ENCODE measurements at places on chromosomes 16 and 17.

- peak; percentile 83 for DNase-seq
Observed at GRCh38 chr17:73191443-73192205, 1.2 kb upstream of the COG1 start.

- DNase-seq, result no peak
Observed at GRCh38 chr16:3042376-3042775, 4.0 kb upstream of the MMP25 start.

- DNase-seq, result no peak
Observed at GRCh38 chr16:79887541-79888540, 287.3 kb upstream of the MAF start.

DNA sequence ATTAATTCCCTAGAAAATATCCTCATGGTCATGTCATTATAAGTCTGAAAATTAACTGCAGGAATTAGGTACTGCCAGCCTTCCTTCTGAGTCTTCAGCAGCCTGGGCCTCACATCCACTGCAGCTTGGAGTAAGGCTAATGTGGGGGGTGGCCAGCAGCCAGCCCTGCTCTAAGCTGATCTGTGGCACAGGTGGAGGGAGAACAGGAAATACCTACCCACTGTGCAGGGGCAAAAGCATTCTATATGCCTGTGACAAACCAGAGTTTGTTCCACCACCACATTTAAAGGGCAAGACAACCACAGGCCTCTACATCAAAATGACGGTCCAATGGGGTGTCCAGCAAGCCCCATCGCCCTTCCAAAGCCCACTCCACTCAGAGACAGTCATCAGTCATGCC lies 9.4 kb downstream of the NPRL3 start:
- DNase-seq, result no peak

DNA sequence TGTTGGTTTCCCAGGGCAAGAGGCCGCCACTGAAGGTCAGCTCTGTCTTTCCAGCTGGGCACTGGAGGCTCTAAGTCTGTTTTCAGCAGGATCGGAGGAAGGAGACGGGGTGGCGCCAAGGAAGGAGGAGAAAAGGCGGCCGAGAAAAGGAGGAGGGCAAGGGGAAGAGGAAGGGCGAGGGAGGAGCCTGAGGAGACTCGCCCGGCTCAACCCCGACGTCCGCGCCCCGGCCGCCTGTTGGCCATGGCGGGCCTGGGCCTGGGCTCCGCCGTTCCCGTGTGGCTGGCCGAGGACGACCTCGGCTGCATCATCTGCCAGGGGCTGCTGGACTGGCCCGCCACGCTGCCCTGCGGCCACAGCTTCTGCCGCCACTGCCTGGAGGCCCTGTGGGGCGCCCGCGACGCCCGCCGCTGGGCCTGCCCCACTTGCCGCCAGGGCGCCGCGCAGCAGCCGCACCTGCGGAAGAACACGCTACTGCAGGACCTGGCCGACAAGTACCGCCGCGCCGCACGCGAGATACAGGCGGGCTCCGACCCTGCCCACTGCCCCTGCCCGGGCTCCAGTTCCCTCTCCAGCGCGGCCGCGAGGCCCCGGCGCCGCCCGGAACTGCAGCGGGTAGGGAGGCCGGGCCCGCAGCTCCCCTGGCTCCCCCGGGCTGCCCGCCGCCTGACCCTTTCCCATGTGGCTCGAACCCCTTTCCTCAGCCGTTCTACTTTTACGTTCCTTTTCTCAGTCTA lies at the start of gene RNF135:
TSS of gene RNF135 (plus strand) at position 209 of the 737 bp plus-strand sequence. CDS start at position 244, 35 bp downstream.
- DNase-seq, result peak; percentile 90

DNA sequence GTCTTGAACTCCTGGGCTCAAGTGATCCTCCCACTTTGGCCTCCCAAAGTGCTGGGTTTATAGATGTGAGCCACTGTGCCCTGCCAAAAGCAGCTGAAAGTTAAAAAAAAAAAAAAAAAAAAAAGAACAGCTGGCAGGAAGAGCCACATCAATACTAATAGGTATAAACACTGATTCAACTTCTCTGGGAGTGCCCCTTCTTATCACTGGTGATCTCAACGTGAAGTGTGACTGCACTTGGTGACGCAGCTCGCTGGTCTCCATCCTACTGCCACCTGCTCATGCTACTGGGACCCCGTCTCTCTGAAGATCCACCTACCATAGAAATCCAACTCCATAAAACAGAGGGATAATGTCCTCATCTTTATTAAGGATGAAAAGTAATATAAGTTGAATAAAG lies 40.8 kb downstream of the RNF157 start:
- no peak for DNase-seq

GRCh38 chr16:72739577-72739976 lies 308.4 kb downstream of the ZFHX3 start:
- DNase-seq, result no peak

GRCh38 chr17:5055543-5055942 lies 20.3 kb upstream of the SLC52A1 start:
- DNase-seq, result peak; percentile 46

DNA sequence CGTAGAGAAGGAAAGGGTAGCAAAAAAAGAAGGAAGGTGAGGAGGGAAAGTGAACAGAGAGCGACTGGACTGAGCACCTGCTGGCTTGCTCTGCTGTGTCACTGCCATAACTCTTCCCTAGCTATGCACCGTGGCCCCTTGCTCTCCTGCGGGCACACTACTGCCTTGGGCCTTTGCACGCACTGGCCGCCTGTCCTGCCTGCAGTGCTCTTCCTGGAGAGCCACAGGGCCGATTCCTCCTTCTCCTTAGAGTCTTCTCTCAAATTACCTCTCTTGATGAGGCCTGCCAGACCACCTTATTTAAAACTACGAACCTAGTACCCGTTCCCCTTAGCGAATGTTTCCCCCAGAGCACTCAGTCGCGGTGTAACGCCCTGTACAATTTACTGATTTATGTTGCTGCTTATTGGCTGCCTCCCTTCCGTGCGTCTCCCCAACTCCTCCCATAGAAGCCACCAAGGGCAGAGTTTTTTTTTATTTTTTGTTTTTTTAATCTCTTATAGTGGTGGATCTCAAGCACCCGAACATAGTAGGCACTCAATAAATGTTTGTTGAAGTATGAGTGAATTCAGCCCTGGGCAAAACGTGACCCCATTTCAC lies 70.3 kb downstream of the RAI1 start:
- no peak for DNase-seq

- no peak for DNase-seq
Observed at GRCh38 chr17:79292501-79292900, 217.9 kb downstream of the ENGASE start.

DNA sequence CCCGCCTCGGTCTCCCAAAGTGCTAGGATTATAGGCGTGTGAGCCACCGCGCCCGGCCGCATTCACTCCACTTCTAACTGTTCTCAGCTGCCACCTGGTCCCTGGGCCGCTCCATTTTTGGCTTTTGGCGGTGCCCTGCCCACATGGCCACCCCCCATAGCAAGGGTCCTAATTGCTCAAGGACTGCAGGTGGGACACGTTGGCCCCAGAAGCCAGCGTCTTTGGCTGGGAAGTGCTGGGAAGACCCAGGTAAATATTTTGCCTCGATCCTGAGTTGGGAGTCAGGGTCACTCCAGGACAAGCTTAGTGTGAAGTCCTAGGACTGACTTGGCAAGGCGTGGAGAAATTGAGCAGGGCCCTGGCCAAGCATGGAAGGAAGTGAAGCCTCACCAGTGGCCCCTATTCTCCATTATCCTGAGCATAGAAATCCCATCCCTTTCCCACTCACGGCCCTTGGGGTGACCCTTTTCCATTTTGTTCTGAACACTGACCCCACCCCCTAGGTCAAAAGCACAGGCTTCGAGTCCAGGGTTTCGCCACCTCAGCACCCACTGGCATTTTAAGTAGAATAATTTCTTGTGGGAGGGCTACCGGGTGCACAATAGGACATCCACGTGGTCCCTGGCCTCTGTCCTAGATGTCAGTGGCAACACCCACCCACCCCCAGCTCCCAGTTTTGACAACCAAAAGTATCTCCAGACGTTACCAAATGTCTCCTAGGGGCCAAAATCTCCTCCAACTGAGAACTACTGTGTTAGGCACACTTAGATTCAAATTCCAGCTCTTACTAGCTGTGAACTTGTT lies 5.9 kb upstream of the WDR81 start:
- no peak for DNase-seq

GRCh38 chr17:72182371-72182873 lies 61.6 kb downstream of the SOX9 start:
- DNase-seq, result no peak

DNA sequence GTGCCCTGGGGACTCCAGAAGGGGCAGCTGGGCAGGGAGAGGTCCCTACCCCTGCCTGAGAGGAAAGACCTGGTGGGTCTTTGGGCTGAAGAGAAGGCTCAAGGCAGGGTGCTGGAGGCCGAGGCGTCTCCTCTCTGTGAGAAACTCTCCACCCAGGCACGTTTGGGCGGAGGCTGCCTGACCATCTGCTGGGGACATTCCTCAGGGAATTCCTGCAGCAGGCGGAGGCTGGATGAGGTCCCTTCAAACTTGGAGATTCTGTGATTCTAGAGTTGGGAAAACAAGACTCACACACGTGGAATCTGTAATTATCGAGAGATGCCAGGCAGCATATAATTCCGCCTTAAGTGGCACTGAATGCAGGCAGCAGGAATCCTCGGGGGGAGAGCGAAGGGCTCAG lies 21.1 kb upstream of the PHF12 start:
- DNase-seq, result no peak

- no peak for DNase-seq
Observed at GRCh38 chr17:72416054-72416675, 295.3 kb downstream of the SOX9 start.

- no peak for DNase-seq
Observed at GRCh38 chr17:82650723-82651122, 2.5 kb upstream of the WDR45B start.

GRCh38 chr17:13460261-13461000 lies 141.3 kb downstream of the HS3ST3A1 start:
- DNase-seq, result no peak

- peak; percentile 83 for DNase-seq
Observed at GRCh38 chr17:17572010-17572785, 19.3 kb downstream of the PEMT start.

DNA sequence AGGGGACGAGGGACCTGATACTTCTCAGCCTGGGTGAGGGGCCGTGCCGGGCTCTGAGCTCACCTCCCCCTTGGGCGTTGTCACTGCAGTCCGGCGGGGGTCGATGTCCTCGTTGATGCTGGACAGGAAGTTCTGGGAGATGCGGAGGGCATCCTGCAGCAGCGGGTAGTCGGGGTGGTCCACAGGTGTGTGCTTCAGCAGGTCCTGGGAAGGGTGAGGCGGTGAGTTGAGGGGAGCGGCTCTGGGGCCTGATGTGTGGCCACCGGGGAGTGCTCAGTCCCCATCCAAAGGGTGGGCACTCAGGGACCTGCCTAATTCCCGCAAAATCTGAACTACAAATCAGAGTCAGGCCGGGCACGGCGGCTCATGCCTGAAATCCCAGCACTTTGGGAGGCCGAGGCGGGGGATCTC lies 75.6 kb downstream of the TIMM22 start:
- DNase-seq, result no peak

All from testis (tissue), 5 donors.